ENCODE measurements at places on chromosomes 12 and 14.
A peak's percentile ranks its signal among the peaks of the same experiment; 100 is the strongest.

- no peak for DNase-seq
These were observed 2.2 kb downstream of the CDK2AP1 start for GRCh38 chr12:123269395-123269892.

DNA sequence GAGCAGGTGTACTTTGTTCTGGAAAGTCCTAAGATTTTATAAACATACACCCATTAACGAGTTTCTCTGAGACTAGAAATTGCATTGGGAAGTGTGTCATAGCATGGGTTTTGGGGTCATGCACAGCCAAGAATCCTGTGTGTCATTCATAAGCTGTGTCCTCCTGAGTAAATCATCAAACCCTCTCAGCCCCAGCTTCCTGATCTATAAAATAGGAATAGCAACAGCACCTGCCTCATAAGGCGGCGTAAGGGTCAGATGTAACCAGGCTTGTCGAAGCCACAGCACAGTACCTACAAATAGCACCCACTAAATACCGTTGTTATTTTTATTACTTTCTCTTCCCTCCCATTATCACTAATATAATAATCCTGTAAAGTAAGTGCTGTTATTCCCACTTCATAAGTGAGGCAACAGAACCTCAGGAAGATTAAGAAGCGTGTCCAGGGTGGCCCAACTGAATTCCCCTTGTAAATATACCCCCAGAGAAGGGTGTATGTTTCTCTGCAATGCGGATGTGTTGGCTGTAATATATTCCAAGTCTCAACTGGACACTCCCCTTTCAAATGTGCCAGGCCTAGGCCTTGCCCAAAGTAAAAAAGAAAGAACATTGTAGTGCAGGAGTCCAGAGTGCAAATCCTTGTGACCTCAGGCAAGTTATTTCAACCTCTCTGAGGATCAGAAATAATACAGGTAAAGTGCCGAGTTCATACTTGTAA is 188.3 kb upstream of the BCL2L14 start:
- no peak for DNase-seq

DNA sequence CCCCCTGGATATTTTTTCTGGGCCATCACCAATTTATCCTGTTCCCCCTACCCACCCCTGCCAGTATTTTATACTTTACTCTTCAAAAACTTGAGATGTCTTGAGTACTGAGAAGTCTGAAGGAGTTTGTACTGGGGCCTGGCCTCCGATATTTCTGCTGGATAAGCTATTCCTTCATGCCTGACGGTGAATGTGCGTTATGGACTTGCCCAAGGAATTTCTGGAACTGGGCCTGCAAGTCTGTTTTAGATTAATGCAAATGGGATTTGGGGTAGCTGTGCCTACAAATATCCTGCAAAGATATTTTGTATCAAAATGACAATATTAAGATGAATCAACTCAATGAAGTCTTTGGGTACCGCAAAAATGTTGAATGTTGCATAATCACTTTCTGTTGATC is at the start of gene PTCSC3:
Gene PTCSC3 (minus strand): TSS at position 199 of the 400 bp plus-strand sequence.
- DNase-seq, result no peak

GRCh38 chr12:57810450-57810849 is 8.1 kb downstream of the AVIL start:
- DNase-seq, result no peak

GRCh38 chr12:4539167-4539870 is 629 bp downstream of the RAD51AP1 start:
- DNase-seq, result no peak

DNA sequence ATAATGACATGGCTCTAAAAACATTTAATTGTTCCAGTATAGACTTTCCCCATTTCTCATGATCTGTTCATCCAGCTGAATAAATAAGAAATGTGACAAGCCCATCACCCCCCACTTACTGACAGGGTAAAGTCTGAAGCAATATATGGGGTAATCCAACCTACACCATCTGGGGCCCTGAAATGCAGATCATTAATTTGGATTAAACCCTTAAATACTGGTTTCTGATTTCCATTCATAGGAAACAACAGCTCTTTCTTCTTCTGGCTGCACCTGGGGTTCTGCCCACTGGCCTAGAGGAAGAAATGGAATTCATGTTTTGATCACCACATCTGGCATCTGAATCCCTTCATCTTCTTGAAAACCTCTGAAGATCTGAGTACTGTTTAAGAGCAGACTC is 39.3 kb upstream of the ACSM4 start:
- no peak for DNase-seq

- DNase-seq, result no peak
These were observed 20.2 kb upstream of the PPP1R13B start for GRCh38 chr14:103867523-103867953.

DNA sequence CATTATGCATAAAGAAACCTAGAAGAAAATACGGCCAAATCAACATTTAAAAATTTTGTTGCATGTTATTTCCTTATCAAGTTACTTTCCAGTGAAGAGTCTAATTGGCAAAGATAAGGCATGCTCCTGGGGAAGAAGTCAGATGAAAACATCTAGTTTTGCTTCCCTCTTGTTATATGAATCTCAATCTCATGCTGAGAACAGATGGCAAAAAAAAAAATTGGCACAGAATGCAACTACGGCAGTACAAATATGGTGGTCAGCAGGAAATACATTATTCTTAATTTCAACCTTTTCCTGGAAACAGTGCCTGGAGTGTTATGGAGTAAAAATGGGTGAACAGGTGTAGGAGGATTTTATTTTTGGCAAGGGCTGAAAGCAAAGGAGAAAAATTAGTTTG is 32.8 kb downstream of the HECTD4 start:
- DNase-seq, result no peak

- DNase-seq, result no peak
These were observed 705.6 kb upstream of the SEL1L start for GRCh38 chr14:82239223-82239622.

- no peak for DNase-seq
These were observed 82.1 kb downstream of the CCDC92 start for GRCh38 chr12:123890536-123890902.

DNA sequence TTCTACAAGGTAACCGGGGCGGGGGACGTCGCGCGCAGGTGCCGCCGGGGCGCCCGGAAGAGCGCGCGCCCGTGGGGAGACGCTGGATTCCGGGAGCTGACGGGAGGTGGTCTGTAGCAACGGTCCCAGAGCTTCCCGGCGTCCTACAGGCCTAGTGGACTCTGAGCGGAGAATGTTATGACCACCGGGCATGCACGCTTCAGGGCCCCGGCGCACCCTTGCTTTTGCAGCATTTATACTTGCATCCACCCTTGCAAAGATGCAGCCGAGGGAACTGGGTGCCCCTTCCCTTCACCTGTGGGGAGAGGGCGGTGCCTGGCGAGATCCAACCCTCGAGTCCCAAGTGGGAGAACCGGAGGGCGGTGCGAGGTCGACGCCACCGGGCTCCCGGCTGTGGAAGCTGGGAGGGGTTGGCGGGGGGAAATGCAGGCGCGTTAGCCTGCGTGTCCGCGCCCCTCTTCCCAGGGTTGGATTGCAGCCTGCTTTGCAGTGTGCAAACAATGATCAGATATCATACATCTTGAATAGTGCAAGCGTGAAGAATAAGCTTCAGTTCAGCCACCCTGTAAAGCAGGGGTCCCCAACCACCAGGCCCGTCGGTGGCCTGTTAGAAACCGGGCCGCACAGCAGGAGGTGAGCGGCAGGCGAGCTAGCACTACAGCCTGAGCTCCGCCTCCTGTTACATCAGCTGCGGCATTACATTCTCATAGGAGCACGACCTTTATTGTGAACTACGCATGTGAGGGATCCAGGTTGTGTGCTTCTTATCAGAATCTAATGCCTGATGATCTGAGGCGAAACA is 576 bp downstream of the ERP29 start:
- DNase-seq, result peak; percentile 65

GRCh38 chr12:31298922-31299321 is 27.0 kb downstream of the SINHCAF start:
- no peak for DNase-seq

GRCh38 chr12:121827351-121828099 is 23.7 kb downstream of the SETD1B start:
- no peak for DNase-seq

GRCh38 chr12:50086148-50086547 is 1.0 kb downstream of the SMARCD1 start:
- DNase-seq, result no peak

DNA sequence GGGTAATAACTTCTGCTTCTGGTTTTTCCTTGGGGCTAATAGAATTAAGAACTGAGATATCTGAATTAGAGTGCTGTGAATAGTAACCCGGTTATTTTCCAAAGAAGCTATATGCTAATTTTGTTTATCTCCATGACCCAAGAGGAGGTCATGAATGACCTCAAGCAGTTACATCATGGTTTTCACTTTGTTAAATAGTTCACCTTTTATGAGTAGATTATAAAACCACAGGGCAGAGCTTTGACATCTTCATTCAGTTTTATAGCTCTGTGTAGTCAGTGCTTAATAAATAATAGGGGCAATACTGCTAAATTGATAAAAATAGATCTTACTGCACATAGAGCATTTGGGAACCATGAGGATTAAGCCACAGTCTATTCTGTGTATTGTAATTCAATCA is 462.2 kb downstream of the LRIG3 start:
- DNase-seq, result no peak

DNA sequence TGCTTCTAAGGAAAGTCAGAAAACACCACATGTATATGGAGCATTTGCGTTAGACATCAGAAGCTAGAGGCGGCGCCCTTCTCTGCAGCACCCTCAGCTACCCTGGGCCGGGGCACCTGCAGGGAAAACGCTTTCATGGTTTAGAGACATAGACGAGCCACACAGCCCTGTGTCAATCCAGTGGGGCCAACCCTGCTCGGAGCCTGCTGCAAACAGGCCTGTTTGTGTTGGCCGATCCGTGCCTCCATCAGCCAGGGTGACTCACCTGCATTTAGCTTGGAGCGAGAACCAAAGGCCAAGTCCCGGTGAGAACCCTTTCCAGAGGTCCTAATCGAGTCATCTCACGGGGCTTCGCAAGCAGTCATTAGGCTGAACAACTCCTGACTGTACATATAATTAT is 19.5 kb upstream of the FZD10 start:
- no peak for DNase-seq

DNA sequence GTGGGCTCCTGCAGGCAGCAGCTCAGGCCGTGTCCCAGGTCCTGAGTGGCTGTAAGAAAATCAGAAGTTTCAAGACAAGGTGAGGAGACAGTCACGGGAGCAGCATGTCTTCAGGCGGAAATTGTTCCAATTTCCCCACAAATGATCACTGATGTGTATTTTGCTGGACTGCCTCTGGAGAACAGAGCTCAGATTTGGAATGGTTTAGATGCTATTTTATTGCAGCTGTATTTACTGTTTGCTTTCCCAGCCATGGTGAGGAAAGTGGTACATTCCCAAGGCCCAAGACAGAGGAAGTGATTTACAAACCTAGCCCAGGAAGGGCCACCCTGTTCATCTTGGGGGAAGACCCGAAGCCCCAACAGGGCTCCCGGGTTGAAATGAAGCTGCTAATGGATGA is 195.6 kb downstream of the CHST11 start:
- DNase-seq, result no peak

DNA sequence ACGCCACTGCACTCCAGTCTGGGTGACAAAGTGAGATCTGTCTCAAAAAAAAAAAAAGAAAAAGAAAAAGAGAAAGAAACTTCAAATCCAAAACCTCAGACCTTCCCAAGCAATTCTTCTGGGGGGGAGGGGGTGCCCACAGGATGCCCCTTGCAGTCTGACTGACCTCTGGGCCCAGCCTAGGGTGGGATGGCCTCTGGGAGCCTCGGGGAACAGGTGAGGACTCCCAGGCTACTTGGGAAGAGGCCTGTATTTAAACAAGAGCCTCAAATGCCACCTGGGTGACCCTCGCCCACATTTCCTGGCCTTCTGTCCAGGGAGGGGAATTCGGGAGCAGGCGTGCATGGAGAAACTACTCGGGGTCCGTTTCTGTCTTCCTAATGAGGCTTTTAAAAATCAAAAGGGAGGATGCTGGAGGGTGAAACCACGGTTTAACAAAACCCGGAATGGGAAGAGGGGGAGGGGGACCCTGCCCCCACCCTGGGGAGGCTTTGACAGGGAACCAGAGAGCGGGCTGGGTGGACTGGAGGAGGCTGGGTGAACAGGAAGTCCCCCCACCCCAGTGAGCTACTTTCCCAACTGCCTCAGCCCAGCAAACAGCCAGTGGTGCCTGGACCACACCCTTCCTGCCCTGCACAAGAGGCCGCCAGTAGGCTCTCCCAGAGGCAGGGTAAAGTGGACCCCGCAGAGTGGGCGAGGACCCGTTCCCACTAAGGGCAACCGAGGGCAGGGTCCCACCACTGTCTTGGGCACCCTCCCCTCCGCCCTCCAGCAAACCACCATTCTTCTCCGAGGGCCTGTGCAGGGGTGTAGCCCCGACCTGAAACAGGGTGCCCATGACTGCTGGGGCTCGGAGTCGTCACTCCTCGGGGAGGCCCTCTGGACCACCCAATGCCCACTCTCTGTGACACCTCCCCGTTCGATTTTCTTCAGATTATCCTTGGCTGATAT is 1.5 kb upstream of the FBRSL1 start:
- DNase-seq, result no peak

DNA sequence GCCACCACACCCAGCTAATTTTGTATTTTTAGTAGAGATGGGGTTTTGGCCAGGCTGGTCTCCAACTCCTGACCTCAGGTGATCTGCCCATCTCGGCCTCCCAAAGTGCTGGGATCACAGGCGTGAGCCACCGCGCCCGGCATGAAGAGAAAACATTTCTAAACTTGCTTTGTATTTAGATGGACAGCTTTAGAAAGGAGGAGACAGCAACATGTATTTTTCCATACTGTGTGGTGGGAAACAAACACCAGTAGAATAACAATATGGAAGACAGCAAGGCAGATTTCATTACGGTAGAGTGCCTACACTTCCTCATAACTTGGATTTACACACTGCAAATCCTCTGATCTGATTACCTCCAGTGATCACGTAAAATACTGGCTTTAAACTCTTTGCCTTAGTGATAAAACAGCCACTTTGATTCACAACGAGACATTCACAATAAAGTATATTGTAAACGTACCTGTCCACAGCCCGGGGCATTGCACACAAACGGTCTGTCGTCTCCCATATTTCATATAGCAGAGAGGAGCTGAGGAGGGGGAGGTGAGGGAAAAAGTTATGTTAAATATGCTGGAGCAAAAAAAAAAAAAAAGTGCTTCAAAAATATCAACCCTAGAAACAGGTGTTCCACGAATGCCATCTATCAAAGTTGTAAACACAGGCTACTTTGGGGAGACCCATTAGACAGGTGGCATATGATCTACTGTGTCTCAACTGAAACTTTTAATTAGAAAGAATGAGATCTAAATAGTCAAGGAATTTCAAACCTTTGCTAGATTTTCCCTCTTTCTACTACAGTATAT is 25.5 kb downstream of the ATF7 start:
- no peak for DNase-seq

Measured in stimulated activated CD4-positive, alpha-beta T cell treated with anti-CD3 and anti-CD28 coated beads, Interleukin-12 subunit alpha, Interleukin-12 subunit beta, amount 100 ng/mL, for 48 hours (primary cell).